ENCODE measurements at places on chromosomes 3 and 15.

DNA sequence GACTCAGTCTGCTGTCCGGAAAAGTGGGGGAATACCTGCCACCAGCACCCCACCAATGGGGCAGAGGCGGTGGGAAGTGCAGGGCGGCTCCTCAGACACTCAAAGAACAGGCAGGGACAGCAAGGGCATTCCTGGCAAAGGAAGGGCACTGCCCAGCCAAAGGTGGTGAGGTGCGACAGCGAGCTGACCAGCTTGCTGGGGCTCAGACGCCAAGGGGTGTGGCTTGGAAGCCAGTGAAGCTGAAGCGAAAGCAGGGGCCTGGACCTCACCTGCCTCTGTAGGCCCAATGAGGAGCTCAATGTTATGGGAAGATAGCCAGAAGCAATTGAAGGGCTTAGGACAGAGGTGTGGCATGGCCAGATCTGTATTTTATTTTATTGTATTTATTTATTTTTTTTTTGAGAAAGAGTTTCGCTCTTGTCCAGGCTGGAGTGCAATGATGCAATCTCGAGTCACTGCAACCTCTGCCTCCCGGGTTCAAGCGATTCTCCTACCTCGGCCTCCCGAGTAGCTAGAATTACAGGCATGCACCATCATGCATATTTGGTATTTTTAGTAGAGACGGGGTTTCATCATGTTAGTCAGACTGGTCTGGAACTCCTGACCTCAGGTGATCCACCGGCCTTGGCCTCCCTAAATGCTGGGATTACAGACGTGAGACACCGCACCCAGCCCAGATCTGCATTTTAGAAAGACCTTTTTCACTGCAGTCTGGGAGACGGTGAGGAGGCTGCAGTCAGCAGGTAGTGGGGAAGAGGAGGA, 4.4 kb upstream of the LMAN1L start:
- no peak for DNase-seq

GRCh38 chr15:95326431-95327182, 1003.9 kb upstream of the NR2F2 start:
- DNase-seq = no peak

GRCh38 chr3:26713091-26713490, 90.5 kb downstream of the LRRC3B start:
- no peak for DNase-seq

GRCh38 chr3:44962621-44963393, 13.2 kb downstream of the ZDHHC3 start:
- DNase-seq = no peak

- no peak for DNase-seq
Measured at GRCh38 chr3:43353923-43354670, 67.8 kb downstream of the SNRK start.

DNA sequence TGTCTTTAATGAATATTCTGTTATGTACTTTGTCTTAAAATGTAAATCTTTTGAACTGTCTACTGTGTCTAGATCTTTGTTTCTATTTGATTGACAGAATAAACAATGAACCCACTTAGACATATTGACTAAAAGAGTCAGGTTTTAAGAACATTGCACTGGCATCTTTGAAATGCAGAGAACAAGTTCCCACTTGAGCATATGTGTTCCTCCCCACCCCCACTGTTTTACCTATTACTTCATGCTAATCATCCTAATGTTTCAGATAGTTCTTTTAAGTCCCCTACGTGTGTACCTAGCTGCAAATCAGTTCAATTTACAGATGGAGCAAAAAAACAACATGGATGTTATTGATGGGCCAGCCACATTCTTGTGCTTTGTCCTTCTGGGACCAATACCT, 11.7 kb upstream of the TCF12 start:
- no peak for DNase-seq

- no peak for DNase-seq
Measured at GRCh38 chr3:11919390-11919789, 72.7 kb upstream of the TAMM41 start.

DNA sequence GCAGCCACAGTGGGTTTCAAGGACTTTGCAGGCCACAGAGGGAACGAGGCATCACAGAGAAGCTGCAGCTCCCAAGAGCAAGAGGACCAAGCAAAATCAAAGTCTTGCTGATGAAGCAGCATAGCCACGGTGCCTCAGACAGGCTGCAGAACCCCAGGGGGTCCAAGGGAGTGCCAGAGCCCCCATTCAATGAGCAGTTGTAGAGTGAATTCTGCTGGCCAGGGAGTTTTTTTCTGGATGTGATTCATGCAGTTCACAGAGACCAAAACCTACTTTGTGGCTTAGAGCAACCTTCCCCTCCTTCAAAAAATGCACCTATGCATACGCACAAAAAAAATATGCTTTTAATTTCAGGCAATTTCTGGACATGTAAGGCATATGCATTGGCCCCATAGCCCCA, 409.0 kb downstream of the VPS13C start:
- no peak for DNase-seq

DNA sequence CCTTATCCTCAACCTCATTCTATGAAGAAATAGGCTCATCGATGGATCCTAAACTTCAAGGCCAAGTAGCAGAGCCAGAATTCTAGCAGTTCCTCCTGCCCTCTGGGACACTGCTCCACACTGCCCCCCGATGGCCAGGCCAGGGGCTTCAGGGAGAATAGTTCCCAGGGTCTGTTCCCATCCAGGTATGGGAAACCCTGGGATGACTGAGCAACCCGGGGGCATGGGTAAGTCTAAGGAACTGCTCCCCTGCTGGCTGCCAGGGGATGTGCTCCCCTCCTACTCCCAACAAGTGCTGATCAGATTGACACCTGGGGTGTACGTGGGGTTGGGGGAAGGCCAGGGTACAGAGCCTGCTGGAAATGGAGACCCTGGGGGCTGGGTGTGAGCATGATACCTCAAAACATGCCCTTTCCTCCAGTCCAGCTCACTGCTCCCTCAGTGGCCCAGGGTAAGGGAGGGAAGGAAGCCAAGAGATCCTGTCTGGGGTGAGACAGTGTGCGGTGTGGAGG, 7.6 kb downstream of the ULK3 start:
- DNase-seq = peak; percentile 67

- DNase-seq = no peak
Measured at GRCh38 chr15:41333026-41333562, 413 bp downstream of the NUSAP1 start.

DNA sequence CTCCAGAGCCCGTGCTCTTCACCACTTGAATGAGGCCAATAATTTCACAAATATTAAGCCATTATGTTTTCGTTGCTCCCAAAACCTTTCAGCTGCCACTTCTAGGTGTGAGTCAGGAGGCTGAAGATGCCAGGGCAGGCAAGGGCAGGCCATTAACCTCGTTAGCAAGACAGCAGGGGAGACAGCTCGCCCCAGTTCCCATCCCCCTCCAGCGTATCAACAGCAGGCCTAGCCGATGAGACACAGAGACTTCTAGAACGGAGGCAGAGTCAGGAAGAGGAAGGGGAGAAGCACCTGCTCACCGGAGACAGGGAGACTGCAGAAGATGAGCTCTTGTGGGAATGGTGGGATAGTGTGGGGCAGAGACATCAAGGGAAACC, 28.0 kb upstream of the PLA2G4E start:
- DNase-seq = peak; percentile 52

DNA sequence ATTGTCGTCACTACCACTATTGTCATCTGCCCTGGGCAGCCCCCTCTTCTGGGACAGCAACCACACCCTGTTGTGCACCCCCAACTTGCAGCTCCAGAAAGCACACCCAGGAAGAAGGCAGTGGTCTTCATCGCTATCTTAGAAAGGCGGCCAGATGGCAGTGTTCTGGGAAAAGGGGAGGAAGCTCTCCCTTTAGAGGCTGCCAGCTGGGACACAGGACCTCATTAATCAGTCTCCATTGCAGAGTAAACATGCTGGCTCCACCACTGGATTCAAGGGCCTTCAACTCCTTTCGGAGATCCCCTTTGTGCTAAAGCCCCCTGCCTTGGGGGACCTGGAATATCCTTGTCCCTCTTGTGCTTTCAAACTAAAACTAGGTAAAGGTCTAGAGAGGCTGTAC, 199.3 kb upstream of the LINGO1 start:
- no peak for DNase-seq

- DNase-seq = no peak
Measured at GRCh38 chr3:55899887-55900286, 412.8 kb upstream of the WNT5A start.
